ENCODE measurements at places on chromosomes 4 and X. TPM values are rescaled to one million over a fixed set of nuclear protein-coding genes. Genes with fewer than 3 reads are reported as not detected.

Gene MAGEA9B
- not detected for total RNA-seq

Gene CLTRN
- not detected for total RNA-seq

Gene DIPK2B
- total RNA-seq, result 52.3 TPM

Gene SPANXN4
- total RNA-seq, result not detected

Gene DCLK2
- total RNA-seq, result 1.2 TPM

Gene DACH2
- total RNA-seq, result not detected

Gene ARL9
- total RNA-seq, result not detected

Gene TLR3
- total RNA-seq, result 0.40 TPM

Gene SYTL5
- total RNA-seq, result under 0.01 TPM

Gene GSX2
- total RNA-seq, result not detected

Gene ETDA
- not detected for total RNA-seq

Gene HAND2
- not detected for total RNA-seq

Gene GAGE12F
- not detected for total RNA-seq

Gene PCYT1B
- under 0.01 TPM for total RNA-seq

Gene SHROOM2
- 5.4 TPM for total RNA-seq

Gene MAGIX
- 0.60 TPM for total RNA-seq

Gene PNCK
- not detected for total RNA-seq

Gene XG
- 0.22 TPM for total RNA-seq

Gene FMR1
- 25.2 TPM for total RNA-seq

Gene PSMD10
- total RNA-seq, result 54.8 TPM

Gene GLUD2
- 0.79 TPM for total RNA-seq

Gene GIMD1
- not detected for total RNA-seq

Gene PABPC1L2A
- total RNA-seq, result not detected

Gene UGT2B15
- total RNA-seq, result not detected

Gene FANCB
- total RNA-seq, result 1.8 TPM

Gene FRG2
- not detected for total RNA-seq

Gene REELD1
- not detected for total RNA-seq

Gene NEUROG2
- not detected for total RNA-seq

Gene PASD1
- not detected for total RNA-seq

Gene TRIM75
- total RNA-seq, result not detected

Gene TRIM60
- not detected for total RNA-seq

Gene DUSP21
- total RNA-seq, result not detected

Gene TCEAL7
- total RNA-seq, result 0.22 TPM

Gene SOX3
- total RNA-seq, result not detected

Gene ERVMER34-1
- not detected for total RNA-seq

Gene CXCL3
- 0.22 TPM for total RNA-seq

Gene UNC5C
- under 0.01 TPM for total RNA-seq

Gene SPACA5
- not detected for total RNA-seq

Gene MTMR8
- total RNA-seq, result 0.20 TPM

Gene NLGN3
- under 0.01 TPM for total RNA-seq

Gene PRAF2
- 3.5 TPM for total RNA-seq

Gene SPANXA1
- not detected for total RNA-seq

Gene DCAF4L1
- total RNA-seq, result under 0.01 TPM

Gene MND1
- 2.8 TPM for total RNA-seq

Gene VCX3A
- not detected for total RNA-seq

Gene CXorf65
- not detected for total RNA-seq

Data from lung microvascular endothelial cell (primary cell).